ENCODE measurements at places on chromosomes 1 and 21. TPM values are rescaled to one million over a fixed set of nuclear protein-coding genes. Genes with fewer than 3 reads are reported as not detected.

S100A5 gene
- total RNA-seq = not detected

WNT3A gene
- total RNA-seq = not detected

LRRC8D gene
- total RNA-seq = 12.1 TPM

NDUFS2 gene
- total RNA-seq = 67.5 TPM

C4BPB gene
- not detected for total RNA-seq

TPR gene
- total RNA-seq = 194 TPM

GRCh38 chr21:45078371-45078770 is 4.0 kb downstream of the ADARB1 start:
- no peak for DNase-seq

DNA sequence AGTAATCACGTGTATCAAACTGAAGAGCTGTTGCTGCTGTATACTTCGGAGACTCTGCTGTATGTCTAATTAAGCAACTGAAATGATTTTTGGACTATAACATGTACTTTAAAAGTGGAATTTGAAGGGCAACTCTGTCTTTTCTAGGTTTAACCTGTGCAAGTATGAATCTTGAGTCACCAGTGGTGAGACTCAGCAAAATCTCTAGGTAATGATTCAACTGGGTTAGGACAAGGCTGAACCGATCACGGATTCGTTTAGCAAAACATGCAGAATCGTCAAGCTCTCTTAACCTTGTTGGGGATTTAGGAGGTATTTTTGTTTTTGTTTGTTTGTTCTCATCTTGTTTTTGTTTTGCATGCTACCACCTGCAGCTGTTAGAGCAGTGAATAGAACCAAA is 149.6 kb downstream of the CYYR1 start:
- DNase-seq = no peak

DNA sequence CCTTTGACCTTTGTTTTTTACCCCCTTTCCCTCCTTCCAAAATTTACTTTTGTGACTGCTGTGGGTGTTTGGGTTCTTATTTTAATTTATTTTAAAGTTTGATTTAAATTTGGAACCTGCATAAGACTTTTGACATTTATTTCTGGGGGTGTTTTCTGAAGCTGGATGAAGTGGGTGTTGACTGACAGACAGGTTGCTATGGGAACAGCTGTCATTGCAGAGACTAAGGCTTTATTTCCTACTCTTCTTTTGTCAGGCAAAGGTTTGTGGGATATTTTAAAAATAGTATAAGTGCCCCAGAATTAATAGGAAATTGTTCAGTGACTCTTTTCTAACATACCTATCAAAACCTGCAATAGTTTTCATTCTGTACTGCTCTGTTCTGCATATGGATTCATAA is 290.8 kb upstream of the ESRRG start:
- no peak for DNase-seq

- DNase-seq = no peak
Observed at GRCh38 chr1:177771688-177772087, 198.2 kb downstream of the SEC16B start.
